ENCODE measurements at places on chromosomes 4 and X.

- DNase-seq, result no peak
Measured at GRCh38 chr4:81786766-81787165, 315.1 kb upstream of the RASGEF1B start.

DNA sequence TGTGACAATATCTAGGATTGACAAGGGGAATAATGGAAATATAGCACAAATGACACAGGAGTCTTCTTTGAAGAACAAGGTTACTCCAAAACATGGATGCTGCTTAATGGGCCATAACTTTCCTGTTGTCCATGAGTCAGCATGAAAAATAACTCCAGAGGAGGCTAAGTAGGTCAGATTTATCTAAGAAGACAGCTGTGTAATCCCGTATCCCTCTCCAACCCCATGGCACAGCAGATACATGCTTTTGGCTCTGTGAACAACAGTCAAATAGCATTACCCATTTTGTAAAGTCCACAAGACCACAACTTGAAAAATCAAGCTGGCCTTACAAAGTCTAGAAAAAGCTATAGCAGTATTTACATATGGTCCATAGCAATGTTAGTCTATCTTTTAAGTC is 2.1 kb upstream of the TMEM131L start:
- DNase-seq, result no peak

GRCh38 chrX:132986556-132986955 is 28.1 kb upstream of the HS6ST2 start:
- no peak for DNase-seq

GRCh38 chr4:129378364-129378763 is 282.4 kb downstream of the C4orf33 start:
- no peak for DNase-seq

- no peak for DNase-seq
Measured at GRCh38 chr4:112766422-112766821, 129.5 kb downstream of the LARP7 start.

GRCh38 chr4:14539246-14539645 is 463.0 kb upstream of the CPEB2 start:
- no peak for DNase-seq

- no peak for DNase-seq
Measured at GRCh38 chr4:10599574-10599973, 85.0 kb downstream of the CLNK start.

DNA sequence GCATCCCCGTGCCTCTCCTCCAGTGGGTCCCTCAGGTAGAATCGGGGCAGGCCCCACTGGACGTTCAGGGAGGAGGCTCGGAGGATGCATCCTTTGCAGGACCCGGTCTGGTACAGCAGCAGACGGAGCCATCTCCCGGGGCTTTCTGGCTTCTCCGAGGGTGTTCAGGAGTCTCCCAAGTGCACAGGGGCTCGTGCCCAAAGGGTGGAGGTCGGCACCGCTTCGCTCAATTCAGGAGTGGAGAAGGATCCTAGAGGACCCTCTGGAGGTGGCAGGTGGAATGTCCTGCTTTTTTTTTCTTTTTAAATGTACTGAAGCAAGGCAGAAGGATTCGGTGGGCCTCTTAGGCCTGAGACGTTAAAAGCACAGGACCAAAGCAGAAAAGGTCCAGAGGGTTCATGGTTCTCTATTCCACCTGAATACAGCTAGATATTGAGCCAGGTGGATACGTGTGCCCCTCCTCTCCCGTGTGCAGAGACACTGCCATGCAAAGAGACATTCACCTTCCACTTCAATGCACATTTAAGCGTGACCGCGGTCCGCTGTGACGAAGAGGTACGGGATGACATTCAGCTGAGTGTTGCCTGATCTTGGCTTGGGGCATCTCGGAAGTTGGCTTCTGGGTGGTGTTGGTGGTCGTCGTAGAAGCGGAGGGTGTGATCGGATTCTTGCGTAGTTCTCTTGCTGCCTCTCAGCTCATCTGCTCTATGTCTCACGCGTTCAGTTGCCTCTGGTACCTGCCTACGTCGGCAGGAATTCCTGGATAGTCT is 281.2 kb upstream of the AGTR2 start:
- no peak for DNase-seq

GRCh38 chr4:158356301-158356700 is 146.0 kb downstream of the TMEM144 start:
- DNase-seq, result no peak

GRCh38 chrX:131279197-131279596 is 9.9 kb downstream of the IGSF1 start:
- no peak for DNase-seq

DNA sequence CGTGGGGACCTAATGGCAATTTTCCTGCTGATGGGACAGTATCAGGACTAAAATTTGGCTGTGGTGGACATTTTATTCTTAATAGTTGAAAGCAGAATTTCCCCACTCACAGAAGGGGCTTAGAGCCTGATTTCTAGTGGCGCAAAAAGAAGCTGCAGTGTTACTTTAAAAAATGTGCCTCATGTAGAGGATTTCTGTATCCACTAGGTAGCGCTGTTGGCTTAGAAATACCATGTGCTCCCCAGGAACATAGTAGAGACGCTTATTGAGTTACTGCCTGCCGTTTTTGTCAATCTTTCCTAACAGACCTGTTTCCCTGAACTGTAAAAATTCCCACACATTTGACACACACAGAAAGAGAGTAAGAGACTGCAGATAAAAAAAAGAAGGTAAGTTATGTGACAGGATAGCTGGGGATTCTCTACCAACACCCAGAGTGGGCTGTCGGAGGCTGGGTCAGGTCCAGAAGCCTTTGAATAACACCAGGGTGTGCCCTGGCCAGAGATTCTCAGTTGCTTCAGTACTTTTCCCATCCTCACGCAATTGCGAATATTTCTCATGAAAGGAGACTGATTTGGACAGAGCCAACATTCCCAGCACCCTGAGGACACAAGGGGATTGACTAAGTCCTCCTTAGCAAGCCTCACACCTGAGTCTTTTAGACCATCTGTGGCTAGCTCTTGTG is 88.4 kb downstream of the ZXDA start:
- no peak for DNase-seq

GRCh38 chr4:19187096-19187495 is 1064.6 kb upstream of the SLIT2 start:
- DNase-seq, result no peak

- DNase-seq, result no peak
Measured at GRCh38 chrX:139554376-139554775, 23.8 kb downstream of the F9 start.

DNA sequence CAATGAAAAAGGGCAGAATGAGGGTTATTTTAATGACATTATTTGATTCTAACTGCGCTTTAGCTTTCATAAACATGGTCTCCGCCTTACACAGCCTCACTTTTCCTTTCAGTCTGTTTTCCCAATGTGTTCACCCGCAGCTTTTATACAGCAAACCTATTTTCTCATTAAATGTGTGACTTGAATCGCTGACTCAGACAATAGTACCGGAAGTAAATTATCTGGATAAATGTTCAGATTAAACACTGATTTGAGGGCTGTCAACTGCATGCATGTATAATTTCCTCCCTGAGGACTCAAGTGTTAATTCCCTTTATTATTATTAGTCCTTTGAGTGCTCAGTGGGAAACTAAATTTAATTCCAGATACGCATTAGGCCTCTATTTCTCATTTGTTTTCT is 117.3 kb downstream of the FAM133A start:
- no peak for DNase-seq

GRCh38 chrX:38214551-38215531 is 5.8 kb downstream of the SRPX start:
- no peak for DNase-seq

GRCh38 chrX:78140206-78140605 is 756 bp upstream of the TAF9B start:
- DNase-seq, result no peak

- DNase-seq, result no peak
Measured at GRCh38 chrX:29662759-29663503, 552.4 kb upstream of the MAGEB2 start.

GRCh38 chrX:97524340-97524739 is 640.6 kb downstream of the RPA4 start:
- DNase-seq, result no peak

GRCh38 chrX:97481228-97481627 is 597.5 kb downstream of the RPA4 start:
- DNase-seq, result no peak

DNA sequence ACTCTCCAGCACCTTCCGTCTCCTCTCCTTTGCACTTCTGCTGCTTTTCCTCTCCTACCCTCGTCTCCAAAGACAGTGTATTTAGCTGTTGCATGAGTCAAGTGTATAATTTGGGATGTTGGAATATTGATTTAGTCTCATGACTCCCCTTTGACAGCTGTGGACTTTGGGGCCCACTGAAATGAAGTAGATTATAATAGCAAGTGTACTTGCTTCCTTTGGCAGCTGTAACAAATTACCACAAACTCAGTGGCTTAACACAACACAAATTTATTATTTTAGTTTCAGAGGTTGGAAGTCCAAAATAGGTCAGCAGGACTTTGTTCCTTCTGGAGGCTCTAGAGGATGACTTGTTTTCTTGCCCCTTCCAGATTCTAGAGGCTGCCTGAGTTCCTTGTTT is 29.5 kb upstream of the MSL3 start:
- no peak for DNase-seq

GRCh38 chrX:47218920-47219815 is 687 bp downstream of the CDK16 start:
- DNase-seq, result peak; percentile 43

DNA sequence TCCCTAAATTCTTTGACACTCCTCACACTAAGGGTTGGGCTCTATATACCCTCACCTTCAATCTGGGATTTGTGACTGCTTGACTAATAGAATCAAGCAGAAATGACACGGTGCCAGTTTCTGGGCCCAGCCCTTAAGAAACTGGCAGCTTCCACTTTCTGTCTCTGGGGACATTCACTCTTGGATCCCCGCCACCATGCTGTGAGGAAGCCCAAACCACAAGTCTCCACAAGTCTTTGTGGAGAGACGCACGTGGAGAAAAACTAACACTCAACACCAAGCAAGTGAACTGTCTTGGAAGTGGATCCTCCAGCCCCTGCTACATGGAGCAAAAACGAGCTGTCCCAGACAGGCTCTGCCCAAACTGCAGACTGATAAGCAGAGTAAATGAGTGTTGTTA is 1.1 kb upstream of the EDNRA start:
- DNase-seq, result no peak

DNA sequence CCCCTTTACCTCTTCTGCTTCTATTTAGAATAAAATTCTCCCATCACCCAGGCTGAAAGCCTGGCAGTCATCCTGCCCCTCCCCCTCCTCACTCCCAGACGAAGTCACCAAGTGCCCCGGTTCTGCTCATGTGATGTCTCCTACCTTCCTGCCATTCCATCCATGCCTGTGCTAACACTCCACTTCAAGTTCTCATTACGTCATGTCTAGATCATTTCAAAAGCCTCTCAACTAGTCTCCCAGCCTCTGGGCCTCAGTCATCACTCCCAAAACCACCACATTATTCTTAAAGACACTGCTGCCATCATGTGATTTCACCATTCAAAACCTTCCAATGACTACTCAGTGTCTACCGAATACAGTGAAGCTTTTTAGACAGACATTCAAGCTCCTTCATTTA is 17.2 kb upstream of the HOPX start:
- DNase-seq, result no peak

DNA sequence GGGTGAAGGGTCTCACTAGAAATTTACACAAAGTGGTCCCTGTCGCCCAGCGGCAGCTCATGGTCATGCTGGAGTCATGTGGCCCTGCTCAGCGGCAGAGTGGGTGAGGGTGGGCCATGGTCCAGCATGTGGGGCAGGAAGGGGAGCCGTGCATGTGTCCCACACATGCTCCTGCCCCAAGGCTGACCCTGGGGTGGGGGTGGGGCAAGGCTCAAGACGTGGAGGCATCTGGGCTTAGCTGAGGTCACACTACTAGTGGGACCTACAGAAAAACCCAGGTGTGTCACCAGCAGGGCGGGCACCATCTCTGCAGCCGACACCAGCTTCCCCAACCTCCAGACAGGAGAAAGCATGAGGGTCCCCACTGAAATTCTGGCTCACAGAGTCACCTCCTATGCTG is 42.4 kb downstream of the EVC start:
- no peak for DNase-seq

DNA sequence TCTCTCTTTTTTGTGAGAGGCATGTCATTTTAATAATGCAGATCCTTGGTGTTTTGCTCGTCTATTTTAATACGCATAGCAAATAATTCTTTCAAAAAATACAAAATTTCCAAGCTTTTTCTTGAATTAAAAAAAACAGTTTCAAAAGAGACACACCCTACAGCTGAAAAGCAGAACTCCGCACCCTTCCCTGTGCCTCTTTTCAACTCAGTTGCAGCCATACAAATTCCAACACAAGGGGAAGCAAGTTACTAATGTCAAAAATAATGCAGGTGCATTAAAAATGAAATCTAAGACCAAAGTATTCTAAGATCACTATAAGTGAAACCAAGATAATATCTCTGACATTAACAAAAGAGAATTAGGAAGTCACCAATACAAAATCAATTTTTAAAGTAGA is 66.6 kb downstream of the NR3C2 start:
- DNase-seq, result no peak

DNA sequence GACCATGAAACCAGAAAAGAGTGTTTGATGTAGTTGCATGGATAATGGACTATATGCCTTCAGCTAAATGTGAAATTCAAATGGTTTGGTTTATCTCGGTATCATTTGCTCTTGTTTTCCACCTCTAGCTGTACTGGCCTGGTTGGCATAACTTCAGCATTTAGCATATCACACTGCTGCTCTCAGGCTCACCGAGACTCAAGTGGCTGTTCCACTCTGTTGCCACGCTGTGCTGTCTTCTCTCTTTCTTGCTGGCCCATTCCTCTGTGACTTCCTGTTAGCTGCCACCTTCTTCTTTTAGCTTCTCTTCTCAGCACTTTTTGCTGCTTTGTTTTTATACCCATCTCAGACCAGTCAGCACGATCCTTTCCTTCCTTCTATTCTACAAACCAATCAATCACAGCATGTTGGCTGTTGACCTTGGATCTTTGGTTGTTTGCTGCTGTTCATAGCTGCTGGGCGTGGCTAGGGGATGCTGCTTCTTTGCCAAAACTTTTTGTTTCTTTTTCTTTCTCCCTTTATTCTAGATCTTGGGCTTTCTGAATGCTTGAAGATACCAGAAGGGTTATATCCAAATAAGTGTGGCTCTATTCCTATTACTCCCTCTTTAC is 24.0 kb downstream of the INTS6L start:
- no peak for DNase-seq

DNA sequence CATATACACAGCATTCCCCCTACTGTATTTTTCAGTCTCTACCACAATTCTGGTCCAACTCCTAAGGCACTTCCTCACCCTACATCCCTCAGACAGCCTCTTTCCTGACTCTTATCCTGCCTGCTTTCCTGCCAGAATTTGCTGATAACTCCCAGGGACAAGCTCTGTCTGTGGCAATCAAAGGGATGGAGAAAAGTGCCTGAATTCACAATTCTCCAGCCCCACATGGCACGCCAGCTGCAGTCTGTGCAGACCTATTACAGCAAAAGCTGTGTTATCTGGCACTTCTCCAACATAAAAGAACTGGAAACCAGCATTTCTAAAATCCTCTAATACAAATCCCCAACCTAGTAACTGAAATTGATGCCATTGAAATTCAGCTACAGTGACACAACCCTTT is 404.8 kb downstream of the KLHL13 start:
- no peak for DNase-seq

GRCh38 chr4:84145176-84145575 is 353.9 kb downstream of the NKX6-1 start:
- DNase-seq, result no peak

GRCh38 chrX:40100141-40100536 is 2.4 kb upstream of the BCOR start:
- DNase-seq, result no peak
